GM12878 (cell line): ENCODE measurements at places on chromosomes 6 and 20. TPM values are rescaled to one million over a fixed set of nuclear protein-coding genes. Genes with fewer than 3 reads are reported as not detected.

- DNase-seq: no peak
Observed at GRCh38 chr6:36929607-36930006, 24.9 kb upstream of the PI16 start.

DNA sequence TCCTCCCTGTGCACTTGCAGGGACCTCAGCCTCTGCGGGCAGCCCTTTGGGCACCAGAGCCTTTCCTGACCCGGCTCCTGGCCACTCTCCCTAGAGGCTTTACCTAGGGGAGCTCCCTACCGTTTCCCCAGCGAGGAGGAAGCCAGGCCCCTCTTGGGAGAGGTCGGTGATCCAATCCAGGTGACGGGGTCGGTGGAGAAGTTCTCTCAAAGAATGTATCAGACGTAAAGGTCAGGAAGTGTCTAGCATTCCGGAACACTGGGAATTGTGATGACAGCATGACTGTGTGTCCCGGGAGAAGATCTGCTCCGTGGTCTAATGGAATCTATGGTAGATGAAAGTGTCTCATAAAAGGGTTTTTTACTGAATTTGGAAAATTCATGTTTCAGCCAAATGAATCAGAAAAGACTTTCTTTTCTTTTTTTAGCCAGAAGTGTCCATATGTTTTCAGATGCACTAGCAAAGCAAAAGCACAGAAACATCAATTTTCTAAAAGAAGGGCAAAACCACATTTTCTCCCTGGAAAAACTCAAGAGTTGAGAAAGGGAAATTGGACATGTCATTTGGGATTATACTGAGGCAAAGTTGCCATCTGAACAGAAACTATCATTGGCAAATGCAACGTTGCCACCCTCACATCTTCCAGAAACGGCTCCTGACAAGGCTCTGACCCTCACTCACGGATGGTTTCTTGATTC is 289.4 kb downstream of the THBS2 start:
- DNase-seq: no peak

GRCh38 chr6:112043032-112044007 is 10.6 kb upstream of the CCN6 start:
- DNase-seq: peak; percentile 45

DNA sequence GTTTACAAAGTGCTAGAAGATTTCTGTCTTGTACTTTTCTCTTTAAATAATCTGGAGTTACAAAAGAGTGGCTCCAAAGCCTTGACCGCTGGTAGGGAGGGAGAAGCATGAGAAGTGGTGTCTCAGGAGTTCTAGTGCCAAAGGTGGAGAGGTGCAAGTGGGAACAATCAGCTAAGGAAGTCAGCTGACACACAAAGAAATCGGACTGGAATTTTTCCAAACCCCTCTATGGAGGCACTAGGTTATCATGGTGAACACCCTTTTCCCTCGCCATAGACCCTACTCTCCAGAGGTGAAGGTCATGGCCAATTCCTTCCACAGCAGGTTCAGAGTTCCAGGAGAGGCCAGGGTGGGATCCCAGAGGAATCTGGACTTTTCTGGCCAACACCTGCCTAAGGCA is 14.8 kb downstream of the PLAGL2 start:
- DNase-seq: no peak

- DNase-seq: no peak
Observed at GRCh38 chr20:63382551-63383300, 21.6 kb upstream of the CHRNA4 start.

DNA sequence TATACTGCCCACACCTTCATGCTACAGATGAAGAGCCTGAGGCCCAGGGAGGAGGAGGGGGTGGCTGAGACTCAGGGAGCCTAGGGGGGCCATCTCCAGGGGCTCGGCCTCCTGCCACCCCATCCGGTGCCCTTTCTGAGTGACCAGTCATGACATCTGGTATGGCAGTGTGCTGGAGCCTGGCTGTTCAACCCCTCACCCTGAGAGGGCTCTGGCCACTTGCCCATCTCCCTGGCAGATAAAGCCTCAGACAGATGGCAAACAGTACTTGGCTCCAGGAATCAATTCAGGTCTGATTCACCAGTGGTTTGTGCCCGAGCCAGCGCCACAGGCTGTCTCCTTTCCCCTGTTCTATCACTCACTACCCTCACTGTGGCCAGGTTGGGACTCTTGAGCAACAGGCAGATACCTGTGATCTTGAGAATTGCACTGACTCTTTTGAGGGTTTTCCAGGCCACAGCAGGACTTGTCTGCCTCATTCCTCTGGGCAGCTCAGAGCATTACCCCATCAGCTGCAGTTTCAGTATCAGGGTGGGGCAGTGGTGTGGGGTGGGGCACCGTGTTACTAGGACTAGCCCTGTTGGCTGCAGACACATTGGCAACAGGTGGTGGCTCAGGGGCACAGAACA is 22.8 kb downstream of the SRSF3 start:
- no peak for DNase-seq

GRCh38 chr6:74626288-74626687 is 579.6 kb downstream of the COL12A1 start:
- no peak for DNase-seq

DNA sequence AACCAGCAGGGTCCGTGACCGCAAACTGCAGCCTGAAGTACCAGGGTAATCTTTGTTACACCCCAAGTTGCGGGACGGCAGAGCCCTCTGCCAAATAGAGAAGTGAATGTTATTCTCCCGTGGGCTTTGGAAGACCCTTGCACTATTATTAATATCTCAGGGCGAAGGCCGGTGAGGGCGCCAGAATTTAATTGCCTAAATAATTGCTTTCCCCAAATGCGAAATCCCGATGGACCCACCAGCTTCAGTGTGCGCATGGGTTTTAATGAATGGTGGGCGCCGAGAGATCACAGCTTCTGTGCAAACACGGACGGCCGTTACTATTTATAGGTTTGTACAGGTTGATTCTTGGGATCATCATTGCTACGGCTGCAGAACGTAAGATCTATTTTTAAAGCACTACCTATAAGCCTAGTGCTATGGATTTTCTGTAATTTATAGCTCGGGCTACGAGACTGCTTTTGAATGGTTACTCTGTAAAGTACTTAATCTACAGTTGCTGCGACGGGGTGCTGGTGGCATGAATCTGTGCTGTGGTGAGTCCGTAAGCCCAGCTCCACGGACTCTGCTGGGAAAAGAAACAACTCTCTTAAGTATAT is 15.2 kb upstream of the PHACTR3 start:
- DNase-seq: no peak

- no peak for DNase-seq
Observed at GRCh38 chr6:72321788-72322187, 300.1 kb upstream of the KCNQ5 start.

The ULBP3 gene
- not detected in 2 replicates for polyA plus RNA-seq

The KATNA1 gene
- polyA plus RNA-seq: 30.1 and 30.7 TPM in 2 replicates

The LAMA5 gene
- 1.4 and 1.6 TPM in 2 replicates for polyA plus RNA-seq

The GPR63 gene
- 1.8 and 1.9 TPM in 2 replicates for polyA plus RNA-seq

The ZSCAN31 gene
- 2.8 and 3.4 TPM in 2 replicates for polyA plus RNA-seq
